ENCODE measurements at places on chromosomes 6 and 20.

DNA sequence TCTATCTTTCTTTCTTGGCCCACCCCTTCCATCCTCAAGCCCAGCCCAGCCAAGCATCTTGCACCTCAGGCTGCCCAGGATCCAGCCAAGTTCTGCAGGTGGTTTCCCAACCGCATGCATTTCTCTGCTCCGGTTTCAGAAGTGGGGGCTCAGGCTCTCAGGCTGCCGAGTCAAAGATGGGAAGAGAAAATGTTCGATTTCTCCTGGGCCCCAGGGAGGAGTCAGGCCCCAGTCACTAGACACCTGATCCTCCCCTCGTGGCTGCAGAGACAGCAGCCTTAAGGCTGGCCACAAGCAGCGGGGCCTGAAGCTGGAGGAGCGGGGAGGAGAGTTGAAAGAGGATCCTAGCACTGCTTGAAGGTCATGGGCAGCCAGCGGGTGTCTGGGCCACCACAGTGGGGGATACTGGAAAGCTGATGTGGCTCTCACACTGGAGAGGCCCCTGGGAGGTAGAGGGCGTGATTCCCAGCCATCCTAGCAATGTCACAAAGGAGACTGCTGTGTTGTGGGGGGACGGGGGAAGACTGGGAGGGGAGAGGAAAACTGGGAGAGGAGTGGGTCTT lies 42.2 kb upstream of the ZFAND3 start:
- DNase-seq: no peak

DNA sequence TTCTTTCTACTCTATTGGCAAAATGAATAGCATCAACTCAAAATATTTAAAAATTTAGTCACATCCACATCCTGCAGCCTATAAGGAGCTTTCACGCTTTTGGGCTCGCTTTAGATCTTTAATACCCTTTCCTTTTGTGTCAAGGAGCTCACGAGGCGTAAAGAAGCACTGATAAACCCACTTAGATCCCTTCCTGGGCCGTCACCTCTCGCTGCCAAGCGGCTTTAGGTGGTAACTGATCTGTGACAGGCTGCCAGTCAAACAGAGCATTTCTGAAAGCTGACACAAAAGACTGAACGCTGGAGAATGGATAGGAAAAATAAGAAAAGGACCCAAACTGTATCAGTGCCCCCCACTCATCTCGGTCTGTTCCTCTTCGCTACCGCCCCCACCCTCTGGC lies 385.7 kb upstream of the MMS22L start:
- DNase-seq: no peak

- DNase-seq: no peak
These were observed 11.9 kb downstream of the ERMARD start for GRCh38 chr6:169763308-169763707.

DNA sequence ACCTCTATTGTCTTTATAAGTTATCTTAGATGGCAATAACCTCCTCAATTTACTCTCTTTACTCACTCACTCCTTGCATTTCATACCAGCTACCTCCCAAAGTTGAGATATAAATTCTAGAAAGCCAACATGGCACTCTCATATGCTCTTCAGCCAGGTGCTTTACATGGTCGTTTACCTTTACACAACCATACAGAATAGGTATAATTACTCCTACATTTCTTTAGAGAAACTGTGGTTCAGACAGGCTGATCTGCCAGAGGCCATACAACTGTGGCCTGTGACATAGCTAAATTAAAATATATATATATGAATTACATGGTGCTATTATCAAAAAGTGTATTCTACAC lies 45.7 kb downstream of the HBS1L start:
- DNase-seq: no peak

- DNase-seq: no peak
These were observed 63.7 kb downstream of the RNGTT start for GRCh38 chr6:88899569-88900316.

DNA sequence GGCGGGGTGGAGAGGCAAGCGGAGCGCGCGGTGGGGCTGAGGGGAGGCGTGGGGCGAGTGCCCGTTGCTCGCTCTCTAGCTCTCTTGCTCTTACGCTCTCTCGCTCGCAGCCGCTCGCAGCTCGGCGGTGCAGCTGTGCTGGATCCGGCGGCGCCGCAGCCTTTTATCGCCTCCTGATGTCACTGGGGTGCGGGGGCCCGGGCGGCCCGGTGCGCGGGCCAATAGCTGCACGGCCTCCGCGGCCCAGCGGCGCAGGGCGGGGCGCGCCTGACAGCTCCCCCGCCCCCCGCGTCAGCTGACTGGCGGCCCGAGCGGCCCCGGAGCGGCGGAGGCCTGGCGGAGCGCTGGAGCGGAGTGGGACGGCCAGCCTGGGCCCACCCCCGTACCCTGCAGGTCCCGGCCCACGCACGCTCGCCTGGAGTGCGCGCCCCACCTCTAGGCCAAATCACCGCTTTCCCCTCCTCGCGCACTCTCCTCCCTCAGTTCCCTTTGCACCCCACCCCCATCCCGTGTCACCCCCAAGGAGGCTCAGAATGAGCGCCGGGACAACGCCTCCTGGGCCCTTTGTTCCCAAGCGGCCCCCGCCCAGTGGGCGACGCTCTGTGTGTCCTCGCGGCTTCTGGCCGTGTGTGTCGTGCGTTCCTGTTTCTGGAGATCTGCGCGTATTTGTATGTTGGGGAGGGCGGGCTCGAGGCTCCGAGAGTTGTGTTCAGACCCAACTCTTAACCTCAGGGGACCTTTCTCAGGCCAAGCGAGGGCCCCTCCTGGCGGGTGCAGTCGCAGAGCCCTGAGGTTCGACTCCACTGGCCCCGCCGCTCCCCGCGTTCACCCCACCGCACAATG lies at the start of gene MAFB:
Gene MAFB, minus strand, starts transcription at position 137 of the 843 bp plus-strand sequence. CDS start 386 bp downstream, outside the sequence.
- DNase-seq: peak; percentile 67

DNA sequence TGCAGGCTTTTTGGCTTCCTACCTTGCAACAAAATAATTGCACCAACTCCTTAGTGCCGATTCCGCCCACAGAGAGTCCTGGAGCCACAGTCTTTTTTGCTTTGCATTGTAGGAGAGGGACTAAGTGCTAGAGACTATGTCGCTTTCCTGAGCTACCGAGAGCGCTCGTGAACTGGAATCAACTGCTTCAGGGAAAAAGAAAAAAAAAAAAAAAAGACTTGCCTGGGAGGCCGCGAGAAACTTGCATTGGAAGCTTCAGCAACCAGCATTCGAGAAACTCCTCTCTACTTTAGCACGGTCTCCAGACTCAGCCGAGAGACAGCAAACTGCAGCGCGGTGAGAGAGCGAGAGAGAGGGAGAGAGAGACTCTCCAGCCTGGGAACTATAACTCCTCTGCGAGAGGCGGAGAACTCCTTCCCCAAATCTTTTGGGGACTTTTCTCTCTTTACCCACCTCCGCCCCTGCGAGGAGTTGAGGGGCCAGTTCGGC lies 420 bp downstream of the SOX4 start:
- DNase-seq: no peak

DNA sequence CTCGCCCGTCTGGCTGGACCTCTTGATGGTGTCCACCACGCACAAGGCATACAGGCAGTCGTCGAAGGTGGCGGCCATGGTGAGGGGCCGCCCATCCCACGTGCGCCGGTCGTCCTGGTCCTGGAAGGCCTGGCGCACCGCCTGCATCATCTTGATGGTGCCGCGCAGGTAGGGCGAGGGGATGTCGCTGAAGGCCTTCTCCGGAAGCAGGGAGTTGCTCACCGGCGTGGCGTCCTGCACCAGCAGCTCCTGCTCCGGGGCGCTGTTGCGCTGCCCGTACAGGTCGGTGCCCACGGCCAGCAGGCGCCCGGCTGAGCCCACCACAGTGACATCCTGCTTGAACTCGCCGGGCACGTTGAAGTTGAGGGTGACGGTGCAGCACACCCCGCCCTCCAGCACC lies 36.5 kb upstream of the TBC1D7 start:
- no peak for DNase-seq

GRCh38 chr6:76416821-76417605 lies 344.6 kb upstream of the IMPG1 start:
- no peak for DNase-seq

GRCh38 chr20:62294516-62294915 lies 8.3 kb upstream of the ADRM1 start:
- no peak for DNase-seq

DNA sequence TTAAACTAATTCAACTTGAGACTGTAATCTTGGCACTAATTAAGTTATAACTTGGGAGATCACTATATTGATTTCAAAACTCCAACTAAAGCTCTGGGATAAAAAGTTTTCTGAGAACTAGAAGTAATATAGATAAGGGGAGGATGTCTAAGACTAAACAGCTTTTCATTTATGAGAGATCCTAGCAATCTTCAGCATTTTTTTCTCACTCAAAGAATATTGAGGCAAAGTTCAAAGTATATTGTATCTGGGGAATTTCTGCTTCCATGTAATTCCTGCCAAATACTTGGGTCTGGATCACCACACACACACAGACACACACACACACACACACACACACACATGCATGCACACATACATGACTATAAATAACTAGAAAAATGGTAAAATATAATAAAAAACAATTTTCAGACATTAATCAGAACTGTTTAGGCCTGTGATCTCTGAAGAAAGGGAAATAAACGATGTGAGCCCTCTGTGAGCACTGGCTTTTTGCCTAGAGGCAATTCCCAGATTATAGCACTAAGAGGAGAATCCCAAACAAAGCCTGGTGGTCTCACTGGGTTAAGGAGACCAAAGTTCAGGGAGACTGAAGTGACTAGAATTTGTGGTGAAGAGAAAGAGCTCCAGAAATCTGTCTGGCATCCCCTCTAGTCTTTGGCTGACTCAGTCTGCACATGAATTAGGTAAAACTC lies 92.8 kb downstream of the ADAT2 start:
- DNase-seq: no peak
